ENCODE measurements at places on chromosomes 7 and 10.

DNA sequence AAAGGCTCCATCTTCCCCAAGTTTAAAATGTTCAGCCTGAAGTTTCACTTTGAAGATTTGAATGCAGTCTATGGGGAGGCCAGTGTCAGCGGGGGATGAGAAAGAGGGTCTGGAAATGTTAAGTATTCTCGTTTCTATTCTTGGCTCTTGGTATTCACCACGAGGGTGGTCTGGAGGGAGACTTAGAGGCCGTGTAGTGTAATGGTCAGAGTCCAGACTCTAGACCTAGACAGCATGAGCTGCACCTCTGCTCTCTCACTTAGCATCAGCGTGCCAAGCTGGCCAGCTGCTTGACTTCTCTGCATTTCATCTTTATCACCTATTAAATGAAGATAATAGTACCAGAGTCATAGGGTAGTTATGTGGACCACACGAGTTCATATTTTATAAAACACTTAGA, 57.9 kb downstream of the MKX start:
- no peak for DNase-seq

GRCh38 chr10:105986912-105987635, 1177.4 kb downstream of the SORCS1 start:
- no peak for DNase-seq

DNA sequence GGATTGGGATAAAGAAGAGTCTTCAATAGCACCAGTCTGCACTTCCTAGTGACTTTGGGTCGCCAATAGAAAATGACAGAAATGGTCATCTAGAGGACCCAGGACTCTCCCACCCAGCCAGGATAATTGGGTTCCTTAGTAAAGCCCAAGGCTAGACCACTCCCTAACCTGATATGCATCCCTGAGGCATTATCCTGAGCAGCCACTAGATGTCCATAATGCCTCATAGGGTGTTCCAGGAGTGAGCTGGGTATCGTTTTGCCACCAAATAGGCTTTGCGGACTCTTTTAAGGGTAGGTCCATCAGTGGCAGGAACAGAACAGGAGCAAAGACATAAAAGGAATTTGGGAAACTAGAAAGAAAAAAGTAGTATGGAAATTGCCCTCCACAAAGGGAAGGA, 4.5 kb upstream of the LRRC4 start:
- DNase-seq, result no peak

DNA sequence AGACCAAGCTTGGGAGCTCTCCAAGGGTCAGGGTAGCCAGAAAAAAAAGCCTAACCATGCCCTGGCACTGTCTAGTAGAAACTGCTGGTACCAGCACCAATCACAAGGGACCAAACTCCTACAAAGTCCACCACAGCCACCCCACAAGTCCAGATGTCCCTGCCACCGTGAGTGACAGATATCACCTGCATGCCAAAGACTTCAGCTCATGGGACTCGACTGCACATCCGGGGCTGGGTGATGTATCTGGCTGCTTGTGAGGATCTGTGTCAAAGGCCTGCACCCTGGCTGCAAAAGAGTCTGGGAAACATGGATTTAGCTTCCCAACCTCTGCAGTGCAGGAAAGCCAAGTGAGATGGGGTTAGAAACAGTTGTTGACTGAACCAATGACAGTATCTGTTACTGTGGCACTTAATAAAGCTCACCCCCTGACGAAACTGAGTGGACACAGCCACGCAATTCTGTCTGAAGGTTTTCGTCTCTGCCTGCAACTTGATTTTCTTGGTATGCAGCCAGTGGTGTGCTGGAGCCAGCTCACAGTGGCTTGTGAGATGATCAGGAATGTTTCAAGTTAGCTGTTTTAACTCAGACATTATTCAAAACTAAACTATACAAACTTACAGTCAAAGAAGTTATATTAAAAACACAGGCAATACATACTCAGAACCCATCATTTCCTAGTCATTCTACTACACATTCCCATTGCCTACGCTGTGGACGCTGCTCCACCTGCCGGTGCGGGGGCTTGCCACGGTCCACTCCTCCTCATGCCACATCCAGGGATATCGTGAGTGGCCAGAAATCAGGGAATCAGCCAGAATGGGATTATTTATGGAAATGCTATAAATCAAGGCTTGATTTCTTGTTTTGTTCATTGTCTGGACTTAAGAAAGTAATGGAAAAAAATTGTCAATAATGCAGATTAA, 9.2 kb downstream of the ZNF488 start:
- no peak for DNase-seq

- DNase-seq, result no peak
Observed at GRCh38 chr7:111333010-111333409, 229.3 kb downstream of the IMMP2L start.

GRCh38 chr10:99266383-99266782, 30.7 kb upstream of the HPSE2 start:
- DNase-seq, result no peak

GRCh38 chr10:80191589-80192270, 13.6 kb downstream of the ANXA11 start:
- no peak for DNase-seq

GRCh38 chr10:75234683-75235374, 928 bp downstream of the COMTD1 start:
- DNase-seq, result peak; percentile 39

DNA sequence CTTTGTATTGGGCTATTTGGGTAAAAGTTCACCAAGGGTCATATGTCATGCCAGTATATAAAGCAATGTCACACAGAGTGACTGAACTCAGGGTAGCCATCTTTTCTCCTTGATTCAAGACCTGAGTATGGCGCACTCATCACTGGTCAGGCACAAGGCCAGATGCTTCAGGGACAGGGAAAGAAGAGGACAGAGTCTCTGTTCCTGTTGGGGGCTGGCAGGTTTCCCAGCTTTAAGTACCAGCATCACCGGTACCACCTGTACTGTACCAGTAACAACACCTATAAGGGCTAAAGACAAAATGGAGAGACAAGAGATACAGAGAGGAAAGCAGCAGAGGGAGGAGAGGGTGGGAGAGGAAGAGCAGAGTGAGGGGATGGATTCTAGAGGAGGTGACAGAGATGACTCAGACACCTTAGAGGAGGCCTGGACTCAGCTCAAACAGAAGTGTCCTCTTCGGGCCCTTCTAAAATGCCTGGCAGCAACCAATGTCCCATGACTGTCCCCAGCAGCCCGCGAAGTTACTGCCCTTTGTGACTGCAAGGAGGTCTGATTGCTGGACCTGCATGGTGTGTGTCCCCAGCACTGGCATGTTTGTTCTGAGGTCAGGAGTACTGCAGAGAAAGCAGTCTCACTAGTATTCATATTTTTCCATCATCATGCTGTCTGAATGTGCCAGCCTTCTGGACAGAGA, 191.3 kb downstream of the MYOF start:
- no peak for DNase-seq

GRCh38 chr10:121101561-121101960, 250.4 kb downstream of the WDR11 start:
- no peak for DNase-seq

- peak; percentile 74 for DNase-seq
Observed at GRCh38 chr7:25854608-25855497, 297.1 kb upstream of the NFE2L3 start.

DNA sequence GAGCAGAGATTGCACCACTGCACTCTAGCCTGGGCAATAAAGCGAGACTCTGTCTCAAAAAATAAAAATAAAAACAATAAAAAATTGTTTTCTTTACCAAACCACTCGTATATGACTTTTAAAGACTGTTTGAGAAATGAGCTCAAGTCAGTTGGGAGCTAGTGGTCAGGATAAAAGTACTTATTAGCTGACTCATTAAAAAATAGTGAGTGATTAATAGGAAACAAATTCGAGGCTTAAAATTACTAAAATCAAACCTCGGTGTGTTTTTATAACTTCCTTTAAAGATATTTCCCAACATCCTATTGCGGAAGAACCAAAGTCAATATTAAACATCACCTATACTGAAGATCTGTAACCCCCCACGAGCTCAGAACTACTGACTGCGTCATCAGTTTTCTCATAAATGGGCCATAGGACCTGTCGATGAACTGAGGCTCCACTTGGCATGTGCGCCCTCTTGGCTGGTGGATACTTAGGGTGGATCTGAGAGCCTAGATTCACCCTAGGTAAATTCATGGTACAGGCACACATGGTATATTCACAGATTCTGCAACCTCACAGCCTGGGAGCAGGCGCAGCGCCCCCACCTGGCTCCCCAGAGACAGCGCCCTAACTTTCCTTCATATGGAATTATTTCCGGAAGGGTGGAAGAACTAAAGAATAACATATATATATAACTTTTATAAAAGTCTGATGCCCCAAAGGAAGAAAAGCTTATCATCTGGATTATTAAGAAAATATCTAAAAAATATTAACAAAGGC, 9.2 kb downstream of the MKI67 start:
- DNase-seq, result no peak

DNA sequence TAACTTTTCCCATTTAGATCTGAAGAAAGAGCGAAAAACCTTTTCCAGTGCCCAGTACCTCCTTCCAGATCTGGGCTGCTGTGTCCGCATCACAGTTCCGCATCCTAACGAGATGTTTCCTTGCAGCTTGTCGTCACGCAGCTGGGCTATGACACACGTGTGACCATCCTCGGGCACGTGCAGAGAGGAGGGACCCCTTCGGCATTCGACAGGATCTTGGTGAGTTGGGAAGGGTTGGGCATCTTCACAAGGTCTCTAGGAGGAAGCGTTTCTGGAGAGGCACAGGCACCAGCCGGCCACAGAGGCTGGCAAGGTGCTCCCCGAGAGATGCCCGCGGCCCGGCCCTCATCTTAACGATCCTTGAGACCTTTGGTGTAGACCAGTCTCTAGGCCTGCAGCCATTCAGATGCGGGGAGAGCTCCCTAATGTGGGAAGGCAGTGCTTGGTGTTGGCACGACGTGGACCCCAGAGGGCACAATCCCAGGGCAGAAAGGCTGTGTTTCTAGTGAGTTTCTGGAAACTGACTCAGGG, 41.3 kb downstream of the PFKP start:
- DNase-seq, result no peak

DNA sequence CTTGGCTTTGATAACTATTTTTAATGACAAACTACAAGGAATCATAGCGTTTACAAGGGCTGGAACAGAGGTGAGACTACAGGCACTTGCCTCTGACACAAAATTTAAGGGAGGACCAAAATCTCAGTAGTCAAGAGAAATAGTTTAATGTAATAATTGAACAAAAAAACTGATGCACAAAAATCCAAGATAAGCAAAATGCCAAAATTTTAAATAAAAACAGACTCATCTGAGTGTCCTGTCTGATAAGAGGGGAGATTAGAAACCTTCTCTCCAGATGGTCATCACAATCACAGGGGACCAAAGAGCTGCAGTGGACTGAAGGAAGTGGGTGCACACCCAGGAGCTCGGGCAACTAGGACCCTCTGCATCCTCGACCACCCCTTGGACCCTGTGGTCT, 70.5 kb downstream of the PARD3 start:
- no peak for DNase-seq

DNA sequence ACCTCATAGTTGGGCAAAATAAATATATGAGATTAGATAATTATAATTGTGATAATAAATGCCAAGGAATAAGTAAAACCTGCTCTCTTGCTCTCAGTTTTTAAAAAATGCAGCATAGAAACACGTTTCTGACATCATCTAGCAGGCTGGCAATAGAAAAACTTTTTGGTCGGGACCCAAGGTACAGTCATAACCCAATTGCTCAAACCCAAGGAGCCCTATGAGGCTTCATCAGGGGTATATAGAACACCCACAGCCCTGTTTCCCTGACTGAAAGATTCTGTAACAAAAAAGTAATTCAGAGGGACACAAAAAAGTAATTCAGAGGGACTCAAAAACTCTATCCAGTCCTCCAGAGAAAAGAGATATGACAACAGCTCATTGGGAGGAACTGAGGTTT, 3.8 kb downstream of the PDE1C start:
- no peak for DNase-seq

GRCh38 chr7:148806187-148806586, 77.9 kb downstream of the EZH2 start:
- no peak for DNase-seq

GRCh38 chr10:120415709-120416330, 41.2 kb upstream of the PLPP4 start:
- no peak for DNase-seq

- DNase-seq, result no peak
Observed at GRCh38 chr10:95832216-95833041, 75.3 kb upstream of the CC2D2B start.

DNA sequence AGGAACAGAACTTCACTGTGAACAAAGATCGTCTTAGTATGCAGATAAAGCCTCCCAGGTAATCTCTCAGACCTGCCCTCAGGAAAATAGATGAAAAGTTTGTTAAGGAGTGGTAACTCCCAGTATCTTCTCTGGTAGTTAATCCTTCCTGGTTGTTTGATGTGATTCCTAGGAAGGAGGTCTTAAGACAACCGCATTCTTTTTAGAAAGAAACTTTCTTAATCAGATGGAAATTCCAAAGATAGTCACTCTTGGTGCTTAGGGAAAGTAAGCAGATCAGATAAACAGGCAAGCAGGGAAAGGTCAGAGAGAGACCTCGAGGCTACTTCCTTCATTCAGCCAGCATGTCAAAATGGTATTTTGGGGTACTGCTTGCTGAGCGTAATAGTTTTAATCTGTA, 30.5 kb upstream of the ARMC3 start:
- no peak for DNase-seq

DNA sequence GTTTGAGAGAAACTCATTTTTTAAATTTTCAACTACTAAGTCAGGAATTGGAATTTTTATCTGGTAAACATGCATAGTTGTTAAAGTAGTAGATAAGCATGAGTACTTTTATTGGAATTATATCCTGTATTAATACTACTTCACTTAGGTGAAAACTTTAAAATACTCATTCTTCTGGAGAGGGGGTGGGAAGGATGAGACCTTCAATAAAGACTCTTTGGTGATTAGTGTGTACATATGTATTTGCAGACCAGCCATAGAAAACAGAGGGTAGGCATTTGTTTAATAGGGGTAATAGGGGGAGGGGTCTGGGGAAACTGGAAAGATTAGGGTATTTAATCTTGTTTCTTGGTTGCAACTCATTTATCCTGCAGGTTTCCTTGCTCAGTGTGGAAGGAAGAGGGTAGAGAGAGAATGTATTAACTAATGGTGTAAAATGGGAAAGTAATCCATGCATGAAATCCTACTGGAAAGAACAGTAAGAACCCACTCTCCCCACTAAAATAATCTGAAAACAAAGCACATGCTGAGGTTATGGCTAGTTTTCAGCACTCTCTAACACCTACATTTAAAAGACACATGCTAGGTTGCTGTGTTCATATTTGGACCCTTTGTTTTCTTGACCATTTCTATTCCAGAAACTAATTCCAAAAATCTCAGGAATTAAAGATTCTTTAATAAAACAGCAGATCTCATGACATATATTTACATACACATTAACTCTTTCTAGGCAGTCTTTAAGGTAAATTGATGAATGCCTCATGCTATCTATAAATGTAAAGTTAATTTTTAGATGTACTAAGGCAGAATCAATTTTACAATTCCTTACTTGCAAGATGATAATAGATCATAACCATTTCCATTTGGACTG, 6.2 kb upstream of the IGF2BP3 start:
- DNase-seq, result no peak

- DNase-seq, result no peak
Observed at GRCh38 chr7:123633553-123633952, 22.1 kb upstream of the LMOD2 start.
